Activated CD8-positive, alpha-beta T cell treated with anti-CD3 and anti-CD28 coated beads for 36 hours (primary cell): ENCODE measurements at places on chromosomes 4 and X. TPM values are rescaled to one million over a fixed set of nuclear protein-coding genes. Genes with fewer than 3 reads are reported as not detected.
A peak's percentile ranks its signal among the peaks of the same experiment; 100 is the strongest.

DNA sequence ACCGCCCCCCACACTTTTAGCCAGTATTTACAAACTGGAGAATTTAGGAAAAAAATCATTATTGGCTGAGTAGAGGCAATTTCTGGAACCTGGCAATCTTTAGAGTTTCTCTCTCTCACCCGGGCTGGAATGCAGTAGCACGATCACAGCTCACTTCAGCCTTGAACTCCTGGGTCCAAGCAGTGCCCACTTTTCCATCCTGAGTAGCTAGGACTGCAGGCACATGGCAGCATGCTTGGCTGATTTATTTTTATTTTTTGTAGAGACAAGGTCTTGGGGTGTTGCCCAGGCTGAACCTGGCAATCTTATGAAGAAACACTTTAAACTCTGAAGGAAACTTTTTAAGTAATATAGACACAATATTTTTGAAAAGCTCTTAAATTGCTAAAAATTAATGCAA is 120.1 kb downstream of the AFF1 start:
- H3K36me3 ChIP-seq = peaks cover 38% of the 10 kb centered on the region
- H3K4me3 ChIP-seq = no peak overlapping the region
- H3K27ac ChIP-seq = no peak overlapping the region
- no peaks in the 10 kb centered on the region for H3K27me3 ChIP-seq

DNA sequence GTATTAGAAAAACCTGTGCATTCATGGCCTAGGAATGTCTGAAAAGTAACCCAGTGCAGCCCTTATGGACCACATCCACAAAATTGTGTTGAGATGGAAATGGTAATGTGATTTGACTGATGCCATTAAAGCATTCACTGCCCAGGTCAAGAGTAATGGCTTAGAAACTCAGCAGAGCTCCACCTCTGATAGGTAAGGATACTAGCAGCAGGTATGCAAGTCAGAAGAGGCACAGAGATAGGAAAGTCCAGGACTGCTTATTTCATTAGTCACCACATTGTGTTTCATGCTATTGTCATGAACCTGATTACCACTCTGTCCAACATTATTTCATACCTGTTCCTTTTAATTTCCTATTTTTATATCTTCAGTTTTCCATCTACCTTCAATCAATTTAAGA is 2042.2 kb downstream of the ARAP2 start:
- no peak overlapping the region for H3K27ac ChIP-seq
- H3K4me3 ChIP-seq = no peak overlapping the region
- H3K27me3 ChIP-seq = no peaks in the 10 kb centered on the region
- DNase-seq = no peak

DNA sequence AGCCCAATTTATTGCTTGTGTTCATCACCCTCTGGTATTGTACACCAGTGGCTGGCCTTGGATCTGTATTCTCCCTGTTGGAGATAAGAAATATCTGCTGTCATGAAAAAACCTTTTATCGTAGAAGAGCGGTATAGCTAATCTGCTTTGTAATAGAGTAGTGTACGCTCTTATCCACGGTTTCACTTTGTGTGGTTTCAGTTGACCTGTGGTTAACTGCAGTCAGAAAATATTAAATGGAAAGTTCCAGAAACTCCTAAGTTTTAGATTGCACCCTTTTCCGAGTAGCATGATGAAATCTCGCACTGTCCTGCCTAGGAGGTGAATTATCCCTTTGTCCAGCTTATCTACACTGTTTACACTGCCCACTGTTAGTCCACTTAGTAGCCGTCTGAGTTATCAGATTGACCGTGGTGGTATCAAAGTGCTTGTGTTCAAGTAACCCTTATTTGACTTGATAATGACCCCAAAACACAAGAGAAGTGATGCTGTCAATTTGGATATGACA is 42.4 kb downstream of the KDM6A start:
- DNase-seq = no peak
- H3K4me1 ChIP-seq = peaks cover 48% of the 10 kb centered on the region
- no peaks in the 10 kb centered on the region for H3K27me3 ChIP-seq
- no peak overlapping the region for H3K4me3 ChIP-seq
- peak overlapping the region; percentile 25 for H3K27ac ChIP-seq

DNA sequence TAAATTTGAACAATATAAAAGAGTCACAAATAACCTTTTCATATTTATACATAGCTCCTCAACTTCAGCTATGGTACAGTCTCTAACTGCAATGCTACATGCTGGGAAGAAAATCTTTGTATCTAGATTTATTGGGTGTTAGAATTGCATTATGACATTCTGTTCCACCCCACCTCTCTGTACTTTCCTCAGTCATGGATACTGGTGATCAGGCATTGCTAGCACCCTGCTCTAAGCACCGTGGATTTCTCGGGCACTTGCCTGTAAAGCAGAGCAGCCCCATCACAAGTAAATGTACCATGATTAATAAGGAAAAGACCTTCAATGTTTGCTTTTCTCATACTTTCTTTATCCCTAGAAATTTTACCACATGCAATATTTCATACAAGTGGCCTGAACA is 1028.9 kb upstream of the INTU start:
- no peaks in the 10 kb centered on the region for H3K36me3 ChIP-seq
- no peaks in the 10 kb centered on the region for H3K27me3 ChIP-seq
- no peak overlapping the region for H3K4me3 ChIP-seq
- DNase-seq = no peak
- H3K27ac ChIP-seq = no peak overlapping the region

FAM9B gene
- not detected for total RNA-seq

- H3K27me3 ChIP-seq = no peaks in the 10 kb centered on the region
- H3K27ac ChIP-seq = no peak overlapping the region
- no peaks in the 10 kb centered on the region for H3K36me3 ChIP-seq
- no peak for DNase-seq
- H3K4me1 ChIP-seq = no peaks in the 10 kb centered on the region
These were observed 44.3 kb upstream of the ARHGAP24 start for GRCh38 chr4:85430697-85431096.

GRCh38 chrX:85611926-85612325 is 232.5 kb upstream of the POF1B start:
- H3K4me3 ChIP-seq = no peak overlapping the region
- no peak overlapping the region for H3K27ac ChIP-seq
- H3K4me1 ChIP-seq = no peaks in the 10 kb centered on the region
- H3K36me3 ChIP-seq = no peaks in the 10 kb centered on the region

DNA sequence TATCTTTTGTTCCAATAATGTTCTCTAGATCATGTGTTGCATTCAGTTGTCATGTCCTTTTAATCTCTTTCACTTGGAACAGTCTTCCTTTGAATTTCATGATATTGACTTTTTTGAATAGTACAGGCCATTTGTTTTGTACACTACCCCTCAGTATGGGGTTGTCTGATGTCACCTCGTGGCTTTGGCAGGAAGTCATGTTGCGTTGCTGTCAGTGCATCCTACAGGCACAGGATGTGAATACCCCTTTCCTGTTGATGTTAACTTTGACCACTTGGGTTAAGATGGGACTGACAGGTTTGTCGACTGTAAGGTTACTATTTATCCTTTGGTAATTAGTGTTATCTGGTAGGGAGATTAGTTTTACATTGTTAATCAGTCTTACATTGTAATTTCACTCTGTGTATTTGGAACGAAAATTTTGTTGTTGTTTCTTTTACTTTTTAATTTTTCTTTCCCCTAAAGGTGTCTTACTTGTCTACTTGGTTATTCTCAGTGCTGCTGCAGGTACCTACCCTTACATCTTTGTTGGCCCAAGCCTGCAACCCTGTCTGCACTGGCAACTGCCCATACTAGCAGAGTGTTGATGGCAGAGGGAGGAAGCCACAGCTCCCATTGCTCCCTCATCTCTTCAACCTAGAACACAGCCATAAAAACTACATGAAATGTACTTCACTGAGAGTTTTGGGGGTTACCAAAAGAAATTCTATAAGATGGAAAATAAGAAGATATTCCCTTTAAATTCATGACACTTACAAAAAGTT is 14.7 kb upstream of the ATP8A1 start:
- H3K27me3 ChIP-seq = no peaks in the 10 kb centered on the region
- peaks cover 13% of the 10 kb centered on the region for H3K36me3 ChIP-seq
- H3K4me3 ChIP-seq = peak overlapping the region; percentile 50
